Stimulated activated CD8-positive, alpha-beta memory T cell treated with anti-CD3 and anti-CD28 coated beads, Interleukin-4, amount 100 ng/mL, for 4 hours (primary cell): ENCODE measurements at places on chromosomes 11 and 22.

DNA sequence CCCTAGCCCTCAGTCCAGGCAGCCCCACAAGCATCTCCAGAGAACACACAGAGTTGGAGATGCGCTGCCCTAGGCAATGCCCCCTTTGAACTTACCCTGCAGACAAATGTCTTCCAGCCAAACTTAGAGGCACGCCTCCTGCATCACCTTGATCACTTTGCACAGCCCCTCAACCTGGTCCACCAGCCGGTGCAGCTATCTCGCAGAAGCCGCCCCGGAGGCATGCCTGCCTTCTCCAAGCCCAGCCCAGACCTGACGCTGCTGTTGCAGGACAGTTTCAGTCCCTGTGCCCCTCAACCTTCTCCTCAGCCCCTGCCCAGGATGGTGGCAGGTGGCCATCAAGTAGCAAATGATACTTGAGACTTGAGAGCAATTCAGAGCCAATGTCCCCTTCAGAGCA lies 16.7 kb upstream of the POU2AF1 start:
- no peak for DNase-seq

GRCh38 chr11:2671748-2672147 lies 28.0 kb downstream of the KCNQ1OT1 start:
- no peak for DNase-seq

- no peak for DNase-seq
Measured at GRCh38 chr22:27879923-27880322, 39.1 kb downstream of the PITPNB start.

GRCh38 chr11:119734788-119735187 lies 5.8 kb upstream of the NECTIN1 start:
- no peak for DNase-seq

GRCh38 chr11:121931748-121932352 lies 184.2 kb downstream of the BLID start:
- no peak for DNase-seq

DNA sequence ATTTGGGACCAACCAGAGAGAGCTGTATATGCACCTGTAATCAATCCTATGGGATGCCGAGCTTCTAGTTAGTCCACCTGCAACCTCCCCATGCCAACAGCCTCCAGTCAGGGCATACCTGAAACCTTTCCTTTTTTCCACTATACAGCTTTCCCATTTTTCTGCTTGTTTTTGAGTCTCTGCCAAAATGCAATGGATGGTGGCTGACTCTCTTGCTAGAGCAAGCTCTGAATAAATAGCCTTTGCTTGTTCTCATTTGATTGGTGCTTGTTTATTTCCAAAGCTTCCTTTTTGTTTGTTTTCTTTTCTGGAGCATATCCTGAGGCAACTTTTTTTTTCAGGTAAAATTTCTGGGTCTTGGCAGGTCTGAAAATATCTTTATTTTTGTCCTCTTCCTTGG lies 58.0 kb upstream of the PLET1 start:
- DNase-seq: no peak

- peak; percentile 9 for DNase-seq
Measured at GRCh38 chr22:39690881-39691605, 120.5 kb downstream of the CACNA1I start.

- DNase-seq: no peak
Measured at GRCh38 chr22:44102856-44103255, 77.9 kb upstream of the PARVG start.
